ENCODE measurements at places on chromosomes 7 and 10.

GRCh38 chr10:815338-816090 is 116.0 kb downstream of the LARP4B start:
- no peak for DNase-seq

DNA sequence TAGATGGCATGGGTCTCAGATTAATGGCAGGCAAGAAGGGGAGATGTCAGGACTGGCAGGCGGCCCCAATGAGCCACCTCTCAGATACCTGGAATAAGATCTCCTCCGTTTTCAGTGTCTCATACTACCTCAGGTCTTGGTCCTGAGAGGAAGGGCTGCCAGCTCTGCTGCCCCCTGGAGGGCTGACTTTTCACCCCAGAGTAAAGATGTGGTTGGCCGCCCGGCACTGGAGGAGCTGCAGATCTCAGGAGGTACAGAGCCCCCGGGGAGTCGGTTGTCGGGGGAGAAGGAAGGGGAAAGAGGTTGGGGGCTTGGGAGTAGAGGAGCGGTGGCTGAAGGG is 642 bp upstream of the COL13A1 start:
- DNase-seq: peak; percentile 31

- no peak for DNase-seq
Measured at GRCh38 chr10:71912431-71912830, 51.8 kb upstream of the CHST3 start.

- no peak for DNase-seq
Measured at GRCh38 chr7:1569440-1569832, 396 bp downstream of the PSMG3 start.

DNA sequence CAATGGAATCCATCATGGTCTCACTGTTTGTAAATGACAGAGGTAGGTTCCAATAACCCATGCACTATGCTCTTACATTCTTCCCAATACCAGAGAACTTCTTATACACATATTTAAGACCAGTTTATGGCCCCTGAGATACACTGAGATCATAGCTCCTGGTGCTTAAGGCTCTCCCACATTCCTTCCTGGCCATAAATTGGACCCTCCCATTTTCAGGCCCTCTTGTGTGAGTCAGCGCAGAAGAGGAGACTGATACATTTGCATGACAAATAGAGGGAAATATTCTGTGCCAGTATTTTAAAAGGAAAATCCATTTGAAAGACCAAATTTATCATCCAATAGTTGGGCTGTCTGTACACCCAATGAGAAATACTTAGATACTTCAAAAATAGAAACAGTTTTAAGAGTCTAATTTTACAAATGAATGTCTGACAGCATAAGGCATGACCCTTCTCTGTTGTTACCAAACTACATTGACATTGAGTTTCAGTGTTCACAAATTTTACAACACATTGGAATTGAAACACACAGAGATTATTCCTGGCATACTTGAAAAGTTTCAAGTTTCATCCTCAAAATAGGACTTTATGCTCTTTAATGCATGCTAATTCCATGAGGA is 35.3 kb downstream of the SLC16A9 start:
- DNase-seq: no peak

- no peak for DNase-seq
Measured at GRCh38 chr10:82628373-82628772, 753.4 kb downstream of the NRG3 start.

DNA sequence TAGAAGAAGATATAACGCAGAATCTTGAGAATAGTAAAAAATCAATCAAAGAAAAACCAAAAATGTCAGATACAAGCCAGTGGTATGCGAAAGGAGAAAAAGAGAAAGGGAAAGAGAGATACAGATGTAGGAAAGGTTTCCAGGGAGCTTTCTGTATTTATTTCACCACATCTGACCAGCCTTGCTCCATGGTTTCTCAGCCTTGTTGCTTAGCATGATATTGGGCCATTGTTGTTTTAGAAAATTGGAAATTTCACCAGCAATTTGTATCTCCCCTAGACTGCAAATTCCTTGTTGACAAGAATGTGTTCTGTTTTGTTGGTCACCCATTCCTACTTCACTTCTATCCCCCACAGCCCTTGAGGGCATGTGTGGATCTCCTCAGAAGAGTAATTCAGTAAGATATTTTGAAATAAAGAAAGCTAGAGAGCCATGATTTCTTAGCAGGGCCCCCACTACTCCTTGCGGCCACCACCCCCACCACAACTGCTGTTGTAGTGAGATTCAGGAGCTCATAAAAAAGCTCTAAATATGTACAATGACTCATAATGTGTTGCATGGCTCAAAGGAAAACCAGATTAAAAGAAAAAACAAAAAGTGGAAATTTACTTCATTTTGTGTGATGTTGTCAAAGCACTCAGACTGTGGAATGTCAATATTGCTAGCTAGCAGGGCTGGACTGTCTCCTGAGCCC is 138.7 kb downstream of the CHRM2 start:
- DNase-seq: no peak

Data from stimulated activated CD4-positive, alpha-beta T cell treated with anti-CD3 and anti-CD28 coated beads, Interleukin-4, amount 100 ng/mL, for 24 hours (primary cell).